ENCODE measurements at places on chromosomes 4 and X.

DNA sequence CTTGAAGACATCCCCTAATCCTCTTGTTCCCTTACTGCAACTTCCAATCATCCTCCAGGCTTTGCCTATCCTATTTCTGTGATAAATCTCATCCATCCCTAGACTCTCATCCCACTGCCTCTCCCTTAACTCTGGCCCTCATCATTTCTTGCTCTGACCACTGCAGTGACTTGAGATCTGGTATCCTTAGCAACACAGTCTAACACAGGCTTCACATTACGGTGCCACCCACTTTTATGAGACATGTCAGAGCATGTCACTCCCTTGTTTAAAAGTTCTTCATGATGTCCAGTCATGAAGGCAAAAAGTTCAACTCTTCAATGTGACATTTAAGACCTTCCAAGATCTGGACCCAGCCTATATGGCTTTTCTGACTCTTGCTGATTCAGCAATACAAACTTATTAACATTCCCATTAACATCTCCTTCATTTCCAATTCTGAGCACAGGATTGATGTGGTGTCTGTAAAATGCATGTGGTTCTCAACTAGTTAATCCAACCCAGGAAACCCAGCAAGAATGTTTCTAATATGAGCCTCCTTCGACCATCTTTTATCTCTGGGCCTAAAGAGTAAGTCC is 64.0 kb downstream of the OR13H1 start:
- no peak for DNase-seq

DNA sequence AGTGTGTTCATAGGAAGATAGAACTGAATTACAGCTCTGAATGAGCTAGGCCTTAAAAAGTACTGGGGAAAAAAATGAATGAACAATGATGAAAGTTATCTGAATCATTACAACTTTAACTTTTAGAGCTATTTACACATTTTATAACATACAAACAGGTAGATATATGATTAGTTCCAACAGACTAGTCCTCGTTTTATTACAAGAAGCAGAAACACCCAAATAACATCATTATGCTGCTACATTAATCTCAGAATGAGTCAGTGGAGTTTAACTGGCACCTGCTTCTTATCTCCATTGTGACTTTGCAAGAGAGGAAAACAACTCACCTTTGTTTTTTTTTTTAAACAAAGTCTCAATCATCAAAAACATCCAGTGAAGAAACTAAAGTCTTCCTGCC is 15.2 kb downstream of the ATP8A1 start:
- no peak for DNase-seq

GRCh38 chr4:86015412-86016350 is 344.2 kb downstream of the MAPK10 start:
- no peak for DNase-seq

GRCh38 chr4:110970642-110971041 is 347.8 kb upstream of the PITX2 start:
- no peak for DNase-seq

- no peak for DNase-seq
Observed at GRCh38 chr4:185809533-185810071, 2.4 kb downstream of the SORBS2 start.

- DNase-seq = no peak
Observed at GRCh38 chr4:43242606-43243005, 350.1 kb downstream of the GRXCR1 start.

DNA sequence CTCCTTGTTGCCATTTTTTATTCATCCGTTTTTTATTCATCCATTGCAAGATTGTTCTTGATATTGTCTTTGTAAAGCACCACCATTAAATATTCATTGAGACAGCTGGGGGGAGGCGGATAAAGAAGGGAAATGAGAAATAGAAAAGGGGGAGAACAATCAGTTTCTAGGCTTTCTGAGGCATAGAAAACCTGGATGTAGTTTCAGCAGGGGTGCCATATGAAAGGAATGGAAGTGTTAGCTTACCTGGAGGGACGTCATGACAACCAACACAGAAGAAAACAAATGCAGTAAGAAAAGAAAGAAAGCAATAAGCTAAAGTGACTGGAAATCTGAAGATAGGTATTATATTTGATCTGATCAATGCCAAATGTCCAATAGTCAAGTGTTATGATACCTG is 276.1 kb downstream of the GASK1B start:
- no peak for DNase-seq

- DNase-seq = no peak
Observed at GRCh38 chr4:8461086-8461485, 20.5 kb downstream of the TRMT44 start.

DNA sequence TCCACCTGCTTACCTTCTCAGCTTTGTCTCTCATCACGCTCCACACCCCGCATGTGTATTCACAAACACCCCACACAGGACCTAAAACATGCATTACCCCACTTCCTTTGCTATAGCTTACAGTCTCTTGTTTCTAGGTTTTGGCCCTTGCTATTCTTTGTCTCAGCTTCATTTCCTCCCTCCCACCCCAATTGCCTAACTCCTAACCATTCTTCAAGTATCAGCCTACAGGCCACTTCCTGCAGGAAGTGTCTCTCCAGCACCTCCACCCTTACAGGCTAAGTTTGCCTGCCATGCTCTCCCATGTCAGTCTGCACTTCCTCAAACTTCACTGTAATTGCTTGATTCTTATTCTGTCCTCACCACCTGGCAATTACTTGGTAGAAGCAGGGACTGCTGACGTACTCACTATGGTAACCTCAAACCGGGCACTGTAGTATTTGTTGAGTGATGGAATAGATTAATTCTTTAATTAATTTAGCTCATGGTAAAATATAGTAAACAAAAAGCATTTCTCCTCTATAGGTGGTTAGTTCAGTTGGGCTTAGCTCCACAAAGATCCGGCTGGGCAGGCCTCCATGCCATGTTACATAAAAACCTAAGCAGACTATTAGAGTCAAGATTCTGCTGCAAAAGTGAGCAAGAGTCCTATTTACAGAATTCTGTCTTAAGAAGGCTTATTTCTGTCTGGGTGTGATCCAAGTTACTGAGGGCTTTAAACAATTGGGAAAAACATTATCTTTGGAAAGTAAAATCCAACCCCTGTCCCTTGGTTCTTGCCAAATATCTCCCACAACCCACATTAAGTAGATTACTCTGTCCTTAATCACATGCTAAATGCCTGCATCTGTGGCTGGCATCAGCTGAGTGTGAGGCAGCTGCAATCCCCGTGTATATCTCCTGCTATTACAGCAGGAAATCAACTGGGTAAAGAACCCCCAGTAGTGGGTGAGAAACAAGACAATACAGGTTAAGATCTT is 124.7 kb upstream of the CPEB2 start:
- no peak for DNase-seq

- DNase-seq = no peak
Observed at GRCh38 chr4:184448141-184448540, 26.2 kb downstream of the IRF2 start.

DNA sequence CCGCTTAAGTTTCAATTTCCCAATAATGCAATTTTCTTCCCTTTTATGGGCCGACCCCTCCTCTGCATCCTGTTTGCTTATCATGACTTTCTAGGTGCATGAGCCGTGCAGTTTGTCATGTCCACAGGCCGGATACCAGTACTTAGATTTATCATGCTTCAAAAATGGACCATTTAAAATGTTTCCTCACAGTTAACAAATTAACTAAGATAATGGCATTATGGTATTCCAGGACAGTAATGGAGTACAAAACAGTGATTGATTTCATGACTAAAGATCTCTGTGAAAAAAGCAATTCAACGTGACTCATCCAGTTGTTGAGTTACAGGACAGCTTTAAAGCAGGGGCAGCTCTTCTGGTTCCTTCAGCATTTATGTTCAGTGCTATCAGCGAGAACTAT is 23.0 kb downstream of the SNX25 start:
- no peak for DNase-seq

DNA sequence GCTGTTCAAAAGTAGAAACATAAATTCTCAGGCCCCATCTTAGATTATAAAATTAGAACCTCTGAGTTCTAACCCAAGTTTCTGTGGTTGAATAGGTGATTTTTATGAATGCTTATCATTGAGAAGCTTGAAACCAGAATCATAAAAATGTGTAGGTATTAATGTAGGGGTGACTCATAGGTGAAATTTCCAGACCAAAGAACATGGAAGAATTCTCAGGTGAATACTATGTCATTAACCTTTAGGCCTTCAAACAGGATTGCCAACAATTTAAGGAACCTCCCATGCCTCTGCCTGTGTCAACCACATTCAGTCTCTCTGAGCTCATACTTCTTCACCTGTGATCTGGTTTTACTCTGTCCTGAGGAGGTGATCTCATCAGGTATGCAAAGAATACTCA is 177.8 kb downstream of the NPFFR2 start:
- no peak for DNase-seq

GRCh38 chr4:85166318-85166717 is 199.8 kb upstream of the WDFY3 start:
- DNase-seq = no peak

DNA sequence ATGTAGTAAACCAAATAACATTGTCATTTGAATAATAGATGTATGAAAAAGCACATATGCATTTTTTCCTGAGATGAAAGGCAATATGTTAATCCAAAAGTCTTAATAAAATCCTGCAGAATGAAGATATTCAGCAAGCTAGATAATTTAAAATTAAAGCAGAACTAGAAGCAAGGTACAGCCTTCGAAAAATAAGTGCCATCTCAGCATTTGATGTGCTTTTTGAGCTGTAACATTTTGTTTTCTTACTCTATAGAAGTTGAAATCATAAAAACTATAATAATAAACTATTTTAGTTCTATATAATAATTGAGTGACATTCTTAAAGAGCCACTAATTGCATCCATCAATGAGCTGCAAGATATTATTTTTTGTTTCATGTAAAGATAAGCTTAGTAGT is 410.4 kb upstream of the TRAM1L1 start:
- no peak for DNase-seq

GRCh38 chr4:97593248-97593647 is 550.0 kb downstream of the STPG2 start:
- DNase-seq = no peak

- no peak for DNase-seq
Observed at GRCh38 chr4:24729119-24729730, 66.1 kb upstream of the SOD3 start.

GRCh38 chr4:128228845-128229795 is 58.5 kb downstream of the PGRMC2 start:
- DNase-seq = no peak

DNA sequence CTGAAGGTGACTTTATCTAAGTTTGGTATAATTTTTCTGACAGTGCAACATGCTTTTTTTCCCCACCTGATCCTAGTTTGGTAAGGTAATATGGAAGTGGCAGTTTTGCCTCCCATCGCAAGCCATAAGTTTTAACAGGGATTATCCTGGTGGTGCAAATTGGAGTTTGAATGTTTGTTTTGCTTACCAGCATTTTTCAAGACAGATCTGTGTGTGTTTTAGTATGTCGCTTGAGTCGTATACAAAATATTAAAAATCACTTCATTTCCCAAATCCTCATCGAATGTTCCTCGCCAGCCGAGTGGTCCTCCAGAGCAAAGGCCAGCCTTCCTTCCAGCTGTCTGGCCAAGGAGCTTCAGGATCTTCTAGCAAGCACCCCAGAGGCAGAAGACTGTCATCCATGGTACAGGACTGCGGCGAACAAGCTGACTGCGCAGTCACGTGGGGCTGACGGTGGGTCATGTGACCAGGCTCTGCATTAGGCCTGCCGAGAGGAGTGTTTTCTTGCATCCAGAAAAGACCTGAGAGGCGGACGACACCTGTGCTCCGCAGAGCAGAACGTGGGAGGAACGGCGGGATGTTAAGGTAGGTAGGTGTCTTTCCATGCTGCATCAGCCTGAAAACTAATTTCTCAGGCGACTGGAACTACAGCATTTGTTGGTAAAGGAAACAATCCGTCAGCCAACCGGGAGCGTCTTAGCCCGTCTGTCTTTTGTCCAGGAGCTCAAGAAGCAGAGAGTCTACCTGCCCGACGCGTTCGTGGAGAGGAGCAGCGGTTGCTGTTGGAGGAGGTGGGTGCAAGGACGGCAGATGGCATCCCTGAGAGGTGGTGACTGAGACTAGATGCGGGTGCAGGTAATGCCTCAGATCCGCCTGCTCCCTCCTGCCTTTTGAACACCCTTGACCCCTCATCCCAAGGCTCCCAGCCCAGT is at the start of gene GPRASP3:
GPRASP3 (plus strand) TSS at position 507 of the 932 bp plus-strand sequence. CDS start 28,253 bp downstream, outside the sequence.
- DNase-seq = peak; percentile 16

- no peak for DNase-seq
Observed at GRCh38 chr4:53917729-53918128, 146.7 kb downstream of the CHIC2 start.

DNA sequence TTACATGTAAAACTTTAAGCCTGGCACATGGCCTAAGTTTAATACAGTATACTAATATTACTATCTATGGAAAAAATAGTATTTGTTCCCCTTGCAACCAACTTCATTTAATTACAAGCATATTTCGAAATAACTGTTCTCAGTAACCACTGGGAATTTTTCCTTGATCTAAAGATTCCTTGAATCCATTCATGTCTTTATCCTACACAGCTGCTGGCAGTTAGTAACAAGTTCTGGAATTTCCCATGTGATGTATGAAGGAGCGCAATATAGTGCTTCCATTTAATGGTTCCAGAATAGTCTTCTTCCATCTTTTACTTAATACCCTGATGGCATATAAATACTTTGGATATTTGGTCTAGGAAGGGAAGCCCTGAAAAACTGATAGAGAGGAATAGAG is 136.5 kb downstream of the AASDH start:
- DNase-seq = no peak

GRCh38 chrX:119734897-119735339 is 23.5 kb upstream of the SOWAHD start:
- no peak for DNase-seq

GRCh38 chr4:36207831-36208520 is 36.3 kb downstream of the ARAP2 start:
- no peak for DNase-seq

- no peak for DNase-seq
Observed at GRCh38 chr4:46459308-46459707, 69.4 kb upstream of the GABRA2 start.

- no peak for DNase-seq
Observed at GRCh38 chr4:106629268-106629625, 260.7 kb upstream of the GIMD1 start.

DNA sequence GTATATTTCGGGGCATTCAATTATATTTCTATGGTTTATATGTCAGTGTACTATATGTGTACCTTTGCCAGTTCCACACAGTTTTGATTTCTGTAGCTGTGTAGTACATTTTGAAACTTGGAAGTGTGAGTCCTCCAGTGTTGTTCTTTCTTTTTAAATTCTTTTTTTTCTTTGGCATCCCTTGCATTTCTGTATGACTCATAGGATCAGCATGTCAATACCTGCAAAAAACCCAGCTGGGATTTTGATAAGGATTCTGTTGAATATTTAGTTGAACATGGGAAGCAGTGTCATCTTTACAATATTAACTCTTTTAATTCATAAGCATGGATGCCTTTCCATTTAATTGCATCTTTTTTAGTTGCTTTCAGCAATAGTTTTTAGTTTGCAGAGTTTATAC is 100.0 kb downstream of the SH3BGRL start:
- DNase-seq = no peak

- DNase-seq = no peak
Observed at GRCh38 chr4:26271703-26272102, 49.1 kb upstream of the RBPJ start.

DNA sequence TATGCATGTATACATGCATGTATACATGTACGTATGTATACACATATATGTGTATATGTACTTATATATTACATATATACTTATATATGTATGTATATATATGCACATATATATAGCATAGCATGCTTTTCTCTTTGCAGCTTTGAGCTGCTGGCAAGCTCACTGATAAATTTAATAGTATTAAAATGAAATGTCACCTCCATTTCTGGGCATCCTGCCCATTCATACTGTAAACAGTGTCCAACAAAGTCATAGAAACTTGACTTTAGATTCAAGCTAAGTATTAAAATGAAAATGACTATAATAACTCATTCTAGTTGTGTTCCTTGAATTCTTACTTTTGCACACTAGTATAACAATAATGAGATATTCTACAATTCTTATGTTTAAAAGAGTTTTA is 163.7 kb downstream of the CFAP47 start:
- no peak for DNase-seq

Data from activated CD4-positive, CD25-positive, alpha-beta regulatory T cell (primary cell).